ENCODE measurements at places on chromosomes 2 and 18.

GRCh38 chr2:152386266-152386665, 51.3 kb downstream of the FMNL2 start:
- DNase-seq: no peak

- peak; percentile 55 for DNase-seq
These were observed 71.7 kb downstream of the NCAPH start for GRCh38 chr2:96407041-96407918.

DNA sequence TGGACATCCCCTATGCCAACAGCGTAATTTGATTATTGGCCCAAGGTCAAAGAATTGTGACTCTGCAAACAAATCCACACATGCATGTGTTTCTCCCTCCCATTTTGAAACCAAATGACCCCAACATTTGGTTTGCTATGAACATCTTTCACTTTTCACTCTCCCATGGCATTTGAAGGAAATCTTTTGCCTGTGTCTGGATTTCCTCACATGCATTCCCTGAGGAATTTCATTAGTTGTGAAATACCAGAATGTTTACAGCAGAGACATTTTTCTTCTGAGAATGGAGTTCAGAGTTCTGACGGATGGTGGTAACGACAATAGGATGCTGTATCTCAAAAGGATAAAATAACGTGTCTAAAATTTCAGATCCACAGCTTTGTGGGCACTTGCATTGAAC, 60.3 kb upstream of the LMAN1 start:
- peak; percentile 70 for DNase-seq

- peak; percentile 64 for DNase-seq
These were observed 78.3 kb upstream of the CRIM1 start for GRCh38 chr2:36277146-36277808.

- DNase-seq: no peak
These were observed 281.9 kb upstream of the FN1 start for GRCh38 chr2:215717501-215718381.

GRCh38 chr2:240643811-240644150, 18.5 kb downstream of the GPR35 start:
- no peak for DNase-seq

DNA sequence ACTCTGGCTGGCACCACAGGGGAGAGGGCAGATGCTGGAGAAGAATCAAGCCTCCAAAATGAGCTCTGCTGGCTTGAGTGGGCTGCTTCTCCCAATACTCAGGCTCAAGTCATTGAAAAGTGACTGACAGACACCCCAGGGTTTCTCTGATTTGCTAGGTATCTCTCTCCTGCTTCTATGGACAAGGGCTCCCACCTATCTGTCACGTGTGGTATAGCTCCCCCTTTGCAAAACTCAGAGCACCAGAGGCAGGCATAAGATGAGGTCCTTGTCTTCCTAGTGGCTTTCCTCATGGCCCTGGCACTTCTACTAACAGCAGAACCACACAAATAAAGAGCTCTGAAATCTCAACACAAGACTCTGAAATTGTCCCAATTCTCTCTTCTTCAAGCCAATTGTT, 105.2 kb downstream of the GALNT14 start:
- DNase-seq: no peak

DNA sequence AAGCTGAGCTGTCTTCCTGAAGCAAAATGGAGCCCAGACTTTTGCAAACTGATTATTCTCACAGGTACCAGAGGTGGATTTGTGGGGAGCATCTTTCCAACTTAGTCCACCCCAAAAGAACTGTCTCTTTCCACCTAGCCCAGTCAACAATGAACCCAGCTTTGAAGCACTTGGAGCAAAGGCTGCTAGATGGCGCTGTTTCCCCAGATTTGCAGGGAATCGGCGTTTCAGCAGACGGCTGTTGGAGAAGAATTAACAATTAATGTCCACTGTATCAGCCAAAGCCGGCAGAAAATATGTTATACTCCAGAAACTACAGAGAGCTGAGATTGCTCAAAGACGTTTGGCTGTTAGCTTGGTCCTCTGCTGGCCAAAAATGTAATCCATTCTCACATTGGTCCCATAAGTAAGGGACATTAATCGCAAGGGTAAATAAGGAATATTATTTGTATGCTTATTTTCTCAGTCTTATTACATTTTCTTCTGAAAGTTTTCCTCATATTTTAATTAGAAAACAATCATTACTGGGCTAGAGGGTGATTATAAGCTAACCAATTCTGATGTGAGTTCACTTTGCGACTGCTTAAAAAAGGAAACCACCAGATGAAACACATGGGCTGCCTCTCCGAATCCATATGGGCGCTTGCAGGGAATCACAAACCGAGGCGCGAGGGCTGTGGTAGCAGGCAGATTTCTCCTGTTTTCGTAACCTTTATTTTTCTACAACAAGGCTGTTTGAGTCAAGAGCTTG, 423.8 kb upstream of the MEX3C start:
- DNase-seq: peak; percentile 21

DNA sequence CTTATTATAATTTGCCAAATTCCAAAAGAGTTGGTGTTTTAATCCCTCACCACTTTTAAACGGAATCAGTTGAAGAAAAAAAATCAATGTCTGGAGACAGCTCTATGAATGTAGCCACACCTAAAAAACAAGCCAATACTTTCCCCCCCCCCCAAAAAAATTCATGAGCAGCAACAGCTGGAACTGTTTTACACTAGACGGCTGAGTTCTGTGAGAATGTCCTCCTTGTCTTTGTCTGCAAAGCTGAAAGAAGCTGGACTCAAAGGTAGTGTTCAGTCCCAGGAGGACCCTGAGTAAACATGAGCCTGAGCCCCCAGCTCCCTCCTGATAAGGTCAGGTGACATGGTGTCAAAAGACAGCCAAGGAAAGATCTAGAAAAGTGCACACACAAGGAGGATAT, 68.2 kb downstream of the ZNF521 start:
- DNase-seq: no peak

- no peak for DNase-seq
These were observed 893.5 kb upstream of the KLHL29 start for GRCh38 chr2:22491442-22491841.

DNA sequence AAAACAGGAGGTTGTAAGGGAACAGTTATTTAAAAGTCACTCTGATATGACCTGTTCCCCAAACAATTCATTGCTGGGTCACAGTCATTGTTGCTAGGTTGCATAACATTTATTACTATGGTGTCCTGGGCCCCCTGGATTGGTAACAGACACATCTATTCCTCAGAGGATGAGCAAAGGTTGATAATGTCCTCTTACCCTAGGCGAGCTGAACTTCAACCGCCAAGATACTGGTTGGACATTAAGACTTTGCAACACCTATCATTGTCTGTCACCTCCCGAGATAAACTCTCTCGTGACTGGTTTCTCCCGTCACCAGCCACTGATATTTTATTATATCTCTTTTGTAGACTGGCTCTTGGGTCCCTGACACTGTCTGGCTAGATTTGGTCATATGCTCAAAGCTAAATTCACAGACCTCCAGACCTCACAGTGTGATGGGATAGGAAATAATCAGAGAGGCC, 361.3 kb downstream of the ZNF521 start:
- DNase-seq: no peak

DNA sequence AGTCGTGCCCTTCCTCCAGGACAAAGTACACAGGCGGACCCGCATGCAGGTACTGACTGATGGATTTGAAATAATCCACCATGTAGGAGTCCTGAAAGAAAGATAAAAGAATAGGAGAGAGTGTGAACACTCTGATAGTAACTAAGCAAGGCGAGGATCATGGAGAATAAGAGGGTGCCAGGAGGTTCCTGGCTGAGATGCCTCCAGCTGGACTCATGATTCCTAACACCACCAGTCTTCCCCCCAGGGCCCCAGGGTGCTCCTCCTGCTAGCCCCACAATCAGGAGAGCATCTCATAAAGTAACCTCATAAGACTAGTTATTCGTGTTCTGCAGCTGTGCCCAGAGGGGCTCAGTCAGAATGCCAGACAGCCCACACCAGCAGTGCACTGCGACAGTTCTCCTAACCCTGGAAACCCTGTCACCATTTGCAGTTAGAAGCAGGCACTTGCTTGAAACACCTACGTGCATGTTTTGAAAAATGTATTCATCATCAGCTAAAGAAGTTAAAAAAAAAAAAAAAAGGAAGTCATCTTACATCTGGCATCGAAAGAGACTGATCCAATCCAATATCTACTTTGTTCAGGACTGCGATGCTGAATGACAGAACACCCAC, 36.7 kb downstream of the RMC1 start:
- DNase-seq: no peak

DNA sequence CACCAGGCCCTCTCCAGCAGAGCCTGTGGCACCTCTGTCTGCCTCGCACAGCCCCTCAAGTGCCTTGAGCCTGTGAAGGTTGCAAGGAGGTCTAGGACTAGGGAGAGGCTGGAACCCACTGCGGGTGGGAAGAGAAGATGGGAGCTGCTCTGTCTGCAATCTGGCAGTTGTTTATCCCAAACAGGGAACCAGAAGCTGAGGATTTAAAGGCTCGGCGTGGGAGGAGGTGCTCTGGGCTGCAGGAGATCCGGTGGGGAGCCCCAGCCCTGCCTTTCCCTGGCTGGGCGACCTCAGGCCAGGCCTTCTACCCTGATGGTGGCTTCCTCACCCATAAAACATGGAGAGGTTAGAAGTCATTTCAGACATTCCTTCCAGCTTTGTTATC, 174.1 kb downstream of the SMAD7 start:
- DNase-seq: no peak

- DNase-seq: no peak
These were observed 16.7 kb upstream of the ADGRF3 start for GRCh38 chr2:26363323-26363722.

GRCh38 chr2:9742601-9743000, 100.7 kb upstream of the TAF1B start:
- DNase-seq: no peak

- peak; percentile 78 for DNase-seq
These were observed 8.8 kb downstream of the COL4A4 start for GRCh38 chr2:227154986-227155774.

- peak; percentile 48 for DNase-seq
These were observed 29.6 kb upstream of the LPIN1 start for GRCh38 chr2:11716689-11717321.

DNA sequence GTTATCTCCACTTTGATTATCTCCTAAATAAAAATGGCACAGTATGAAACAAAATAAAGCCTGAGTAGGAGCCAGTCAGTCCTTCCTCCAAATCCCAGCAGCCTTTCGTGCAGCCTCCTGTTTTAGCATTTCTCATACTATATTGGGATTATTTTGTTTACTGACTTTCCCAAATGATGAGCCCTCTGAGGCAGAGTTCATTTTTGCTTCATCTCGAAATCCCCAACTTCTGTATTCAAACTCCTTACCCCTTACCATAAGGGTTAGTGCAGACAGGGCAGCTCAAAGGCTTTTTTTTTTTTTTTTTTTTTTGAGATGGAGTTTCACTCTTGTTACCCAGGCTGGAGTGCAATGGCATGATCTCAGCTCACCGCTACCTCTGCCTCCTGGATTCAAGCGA, 113.3 kb upstream of the FOSL2 start:
- no peak for DNase-seq

- no peak for DNase-seq
These were observed 42.4 kb downstream of the MGAT5 start for GRCh38 chr2:134296301-134296700.

GRCh38 chr2:40285391-40285790, 166.5 kb downstream of the SLC8A1 start:
- DNase-seq: no peak

DNA sequence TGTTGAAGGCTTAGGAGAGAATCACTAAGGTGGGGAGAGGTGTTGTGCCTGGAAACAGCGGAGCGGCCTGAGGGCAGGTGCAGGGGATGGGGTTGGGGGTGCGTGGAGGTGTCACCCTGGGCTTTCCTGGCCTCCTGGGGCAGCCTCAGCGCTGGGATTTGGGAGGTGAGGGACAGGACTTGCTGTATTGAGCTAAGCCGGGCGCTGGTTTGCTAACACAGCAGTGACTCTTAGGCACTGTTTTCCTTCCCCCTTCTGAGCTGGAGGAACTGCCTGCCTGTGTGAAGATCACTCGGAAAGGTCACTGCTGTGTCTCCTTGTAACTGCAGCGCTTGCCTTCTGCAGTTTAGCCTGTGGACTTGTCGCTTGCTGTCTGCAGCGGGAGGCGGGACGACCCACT, 21.2 kb downstream of the PRELID3A start:
- DNase-seq: no peak
